Right atrium auricular region (tissue), 2 donors: ENCODE measurements at places on chromosomes 4 and X. TPM values are rescaled to one million over a fixed set of nuclear protein-coding genes. Genes with fewer than 3 reads are reported as not detected.

ZMAT1 gene
- total RNA-seq = 4.2 TPM

RAB33A gene
- 13.4 TPM for total RNA-seq

GC gene
- total RNA-seq = not detected

NSG1 gene
- total RNA-seq = 19.6 TPM

HOPX gene
- total RNA-seq = 203 TPM
